ENCODE measurements at places on chromosomes 7 and 10. TPM values are rescaled to one million over a fixed set of nuclear protein-coding genes. Genes with fewer than 3 reads are reported as not detected.

- DNase-seq: no peak
Observed at GRCh38 chr7:44956157-44956766, 22.6 kb downstream of the MYO1G start.

The PHKG1 gene
- 1.1 TPM for total RNA-seq

DNA sequence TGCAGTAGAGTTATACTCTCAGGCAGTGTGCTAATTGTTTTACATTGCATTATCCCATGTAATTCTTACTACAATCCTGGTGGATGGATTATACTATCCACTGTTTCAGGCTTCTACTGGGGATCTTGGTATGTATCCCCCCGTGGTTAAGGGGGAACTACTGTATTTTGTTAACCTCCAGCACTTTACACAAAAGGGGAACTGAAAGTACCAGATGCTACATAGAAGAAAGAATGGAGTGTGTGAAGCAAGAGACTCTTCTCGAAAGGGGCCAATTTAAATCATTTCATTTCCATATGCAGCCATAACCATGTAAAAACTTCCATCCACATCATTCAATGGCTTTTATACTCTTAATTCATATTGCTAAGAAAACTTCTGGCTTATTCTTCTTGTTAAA is 69.4 kb downstream of the C1GALT1 start:
- DNase-seq: no peak

The HSPA12A gene
- total RNA-seq: 3.2 TPM

- peak; percentile 84 for DNase-seq
Observed at GRCh38 chr10:101060036-101060950, 1.5 kb upstream of the KAZALD1 start.

The RASA4B gene
- 0.76 TPM for total RNA-seq

DNA sequence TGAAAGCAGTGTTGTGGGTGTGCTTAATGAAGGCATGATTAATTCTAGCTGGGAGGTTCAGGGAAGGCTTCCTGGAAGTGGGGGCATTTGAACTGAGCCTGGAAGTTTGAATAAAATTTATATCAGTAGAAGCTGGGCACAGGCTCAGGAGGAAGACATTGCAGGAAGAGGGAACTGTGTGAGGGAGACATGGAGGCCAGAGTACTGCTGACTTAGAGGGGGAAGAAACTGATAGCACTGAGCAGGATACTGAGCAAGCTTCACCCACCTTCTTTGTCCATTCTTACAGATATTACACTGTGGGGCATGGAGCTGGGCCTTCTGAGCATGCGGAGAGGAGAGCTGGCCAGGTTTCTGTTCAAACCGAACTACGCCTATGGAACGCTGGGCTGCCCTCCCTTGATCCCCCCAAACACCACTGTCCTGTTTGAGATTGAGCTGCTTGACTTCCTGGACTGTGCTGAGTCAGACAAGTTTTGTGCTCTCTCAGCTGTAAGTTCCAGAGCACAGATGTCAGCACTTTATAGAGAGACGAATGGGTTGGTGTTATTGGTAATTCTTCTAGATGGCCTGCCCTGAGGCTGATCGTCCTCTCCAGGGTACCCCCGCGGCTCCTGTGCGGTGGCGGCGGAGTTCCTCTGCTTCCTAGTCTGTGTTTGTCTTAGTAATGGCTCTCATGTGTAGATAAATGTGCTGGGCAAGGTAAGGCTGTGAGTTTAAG is 2.1 kb downstream of the FKBP6 start:
- DNase-seq: no peak
